ENCODE measurements at places on chromosomes 4 and X. TPM values are rescaled to one million over a fixed set of nuclear protein-coding genes. Genes with fewer than 3 reads are reported as not detected.
A peak's percentile ranks its signal among the peaks of the same experiment; 100 is the strongest.

- H3K27me3 ChIP-seq: no peaks in the 10 kb centered on the region
- no peak overlapping the region for H3K27ac ChIP-seq
- H3K4me1 ChIP-seq: peaks cover 6% of the 10 kb centered on the region
- H3K36me3 ChIP-seq: no peaks in the 10 kb centered on the region
These were observed 46.3 kb upstream of the AFAP1 start for GRCh38 chr4:7985891-7986441.

DNA sequence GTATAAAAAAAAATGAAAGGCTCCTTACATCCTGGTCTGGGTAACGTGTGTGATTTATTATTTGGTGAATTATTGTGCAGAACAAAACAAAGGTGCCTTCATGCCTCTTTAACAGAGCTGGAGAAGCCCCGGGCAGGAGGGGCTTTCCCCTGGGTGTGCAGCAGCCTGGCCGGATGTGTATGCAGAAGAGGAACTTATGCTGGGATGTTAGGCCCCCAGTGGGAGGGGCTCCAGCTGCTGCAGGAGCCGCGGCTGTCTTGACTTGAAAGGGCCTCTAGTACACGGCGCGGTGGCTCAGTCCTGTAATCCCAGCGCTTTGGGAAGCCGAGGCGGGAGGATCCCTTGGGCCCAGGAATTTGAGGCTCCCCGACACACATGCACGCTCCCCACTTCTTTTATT is 16.0 kb downstream of the CCNQ start:
- H3K27me3 ChIP-seq: peaks cover under 1% of the 10 kb centered on the region
- peak overlapping the region; percentile 60 for H3K27ac ChIP-seq
- DNase-seq: peak; percentile 68
- H3K36me3 ChIP-seq: peaks cover 1% of the 10 kb centered on the region
- H3K4me3 ChIP-seq: peak overlapping the region; percentile 77
- peaks cover 8% of the 10 kb centered on the region for H3K4me1 ChIP-seq

- peak overlapping the region; percentile 80 for H3K4me3 ChIP-seq
- H3K36me3 ChIP-seq: peaks cover 3% of the 10 kb centered on the region
- no peak overlapping the region for H3K27ac ChIP-seq
- peak; percentile 82 for DNase-seq
- H3K4me1 ChIP-seq: peaks cover 57% of the 10 kb centered on the region
- H3K27me3 ChIP-seq: peaks cover 27% of the 10 kb centered on the region
These were observed 63.8 kb upstream of the STS start for GRCh38 chrX:7083468-7084396.

- no peak overlapping the region for H3K4me3 ChIP-seq
- H3K4me1 ChIP-seq: peaks cover 14% of the 10 kb centered on the region
- DNase-seq: no peak
- peaks cover 2% of the 10 kb centered on the region for H3K36me3 ChIP-seq
- H3K27ac ChIP-seq: no peak overlapping the region
- H3K27me3 ChIP-seq: no peaks in the 10 kb centered on the region
These were observed 97.2 kb upstream of the STS start for GRCh38 chrX:7050271-7050670.

GRCh38 chrX:13341491-13342101 is 21.7 kb upstream of the ATXN3L start:
- H3K27me3 ChIP-seq: peaks cover 37% of the 10 kb centered on the region
- no peaks in the 10 kb centered on the region for H3K36me3 ChIP-seq
- H3K4me3 ChIP-seq: no peak overlapping the region
- no peaks in the 10 kb centered on the region for H3K4me1 ChIP-seq

DNA sequence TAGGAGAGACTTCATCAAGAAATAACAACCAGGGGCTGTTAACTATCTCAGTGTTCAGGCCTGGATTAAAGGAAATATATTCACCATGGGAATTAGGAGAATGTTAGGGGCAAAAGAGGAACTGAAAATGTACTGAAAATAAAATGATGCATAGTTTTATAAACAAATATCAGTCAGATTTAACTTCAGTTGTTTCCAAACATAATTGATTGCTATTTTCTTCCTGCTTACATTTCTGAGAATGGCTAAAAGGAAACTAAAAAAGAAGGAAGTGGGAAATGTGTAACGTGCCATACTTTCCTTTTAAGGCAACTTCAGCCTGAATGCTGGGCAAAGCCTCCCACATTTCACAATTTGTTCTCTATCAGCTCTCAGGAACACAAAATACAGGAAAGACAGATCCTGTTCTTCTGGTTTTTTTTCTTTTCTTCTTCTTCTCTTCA is 178.1 kb downstream of the MAML3 start:
- peaks cover 43% of the 10 kb centered on the region for H3K4me1 ChIP-seq
- no peak overlapping the region for H3K4me3 ChIP-seq
- no peak for DNase-seq
- H3K27me3 ChIP-seq: no peaks in the 10 kb centered on the region
- H3K27ac ChIP-seq: no peak overlapping the region
- H3K36me3 ChIP-seq: no peaks in the 10 kb centered on the region

GRCh38 chr4:134627366-134627765 is 425.8 kb upstream of the PABPC4L start:
- H3K27ac ChIP-seq: no peak overlapping the region
- no peak overlapping the region for H3K4me3 ChIP-seq
- DNase-seq: no peak
- H3K27me3 ChIP-seq: no peaks in the 10 kb centered on the region

DNA sequence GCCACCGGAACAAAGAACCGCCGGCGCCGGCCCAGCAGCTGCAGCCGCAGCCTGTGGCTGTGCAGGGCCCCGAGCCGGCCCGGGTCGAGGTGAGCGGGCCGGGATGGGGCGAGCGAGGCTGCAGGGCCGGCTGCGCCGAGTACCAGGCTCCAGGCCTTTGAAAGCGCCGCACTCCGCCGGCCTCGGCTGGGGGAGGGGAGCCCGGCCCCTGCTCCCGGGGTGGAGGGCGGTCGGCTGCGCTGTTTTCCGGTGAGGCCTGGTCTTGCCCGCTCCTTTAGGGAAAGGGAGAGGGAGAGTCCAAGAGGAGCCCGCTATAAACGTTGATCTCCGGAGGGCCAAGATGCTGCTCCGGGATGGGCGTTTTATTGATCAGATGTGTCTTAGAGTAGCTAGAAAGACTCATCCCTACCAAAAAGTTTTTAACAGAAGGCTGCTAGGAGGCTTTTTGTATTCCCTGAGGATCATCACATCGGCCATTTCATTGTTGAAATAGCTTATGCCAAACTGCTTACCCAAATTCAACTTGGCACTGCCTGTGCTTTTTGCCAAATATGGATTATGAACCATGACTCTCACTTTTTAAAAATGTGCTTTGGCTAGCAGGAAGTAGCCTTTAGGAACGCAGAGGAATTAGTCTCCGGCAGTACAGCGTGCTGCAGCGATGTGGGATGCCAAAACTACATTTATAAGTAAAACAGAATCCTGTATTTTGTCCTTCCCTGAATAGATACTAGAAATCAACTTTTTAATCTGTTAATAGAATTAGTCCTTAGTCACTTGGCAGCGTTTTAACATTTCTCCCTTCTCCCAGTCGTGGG is 760 bp downstream of the TMEM165 start:
- peaks cover 20% of the 10 kb centered on the region for H3K36me3 ChIP-seq
- DNase-seq: peak; percentile 35
- H3K4me3 ChIP-seq: peak overlapping the region; percentile 97
- H3K27me3 ChIP-seq: no peaks in the 10 kb centered on the region

- H3K36me3 ChIP-seq: no peaks in the 10 kb centered on the region
- no peak for DNase-seq
- H3K27ac ChIP-seq: no peak overlapping the region
- peaks cover 36% of the 10 kb centered on the region for H3K4me1 ChIP-seq
- H3K27me3 ChIP-seq: peaks cover 7% of the 10 kb centered on the region
These were observed 45.5 kb upstream of the HS3ST1 start for GRCh38 chr4:11474146-11474545.

- H3K27me3 ChIP-seq: peaks cover 7% of the 10 kb centered on the region
- no peak for DNase-seq
- H3K27ac ChIP-seq: no peak overlapping the region
- H3K36me3 ChIP-seq: no peaks in the 10 kb centered on the region
- peaks cover 6% of the 10 kb centered on the region for H3K4me1 ChIP-seq
These were observed 6.4 kb upstream of the DCUN1D4 start for GRCh38 chr4:51836549-51836948.

- DNase-seq: no peak
- no peak overlapping the region for H3K27ac ChIP-seq
- H3K27me3 ChIP-seq: peaks cover 23% of the 10 kb centered on the region
- H3K4me3 ChIP-seq: no peak overlapping the region
- H3K36me3 ChIP-seq: no peaks in the 10 kb centered on the region
These were observed 58.8 kb downstream of the LNX1 start for GRCh38 chr4:53532521-53532920.

GRCh38 chr4:100008048-100008447 is 58.0 kb upstream of the H2AZ1 start:
- H3K36me3 ChIP-seq: no peaks in the 10 kb centered on the region
- no peak overlapping the region for H3K4me3 ChIP-seq
- no peak for DNase-seq
- no peak overlapping the region for H3K27ac ChIP-seq
- H3K27me3 ChIP-seq: peaks cover 6% of the 10 kb centered on the region

GRCh38 chrX:43733699-43734098 is 77.6 kb downstream of the MAOA start:
- no peaks in the 10 kb centered on the region for H3K36me3 ChIP-seq
- H3K4me1 ChIP-seq: no peaks in the 10 kb centered on the region
- no peak overlapping the region for H3K27ac ChIP-seq
- no peak overlapping the region for H3K4me3 ChIP-seq

DNA sequence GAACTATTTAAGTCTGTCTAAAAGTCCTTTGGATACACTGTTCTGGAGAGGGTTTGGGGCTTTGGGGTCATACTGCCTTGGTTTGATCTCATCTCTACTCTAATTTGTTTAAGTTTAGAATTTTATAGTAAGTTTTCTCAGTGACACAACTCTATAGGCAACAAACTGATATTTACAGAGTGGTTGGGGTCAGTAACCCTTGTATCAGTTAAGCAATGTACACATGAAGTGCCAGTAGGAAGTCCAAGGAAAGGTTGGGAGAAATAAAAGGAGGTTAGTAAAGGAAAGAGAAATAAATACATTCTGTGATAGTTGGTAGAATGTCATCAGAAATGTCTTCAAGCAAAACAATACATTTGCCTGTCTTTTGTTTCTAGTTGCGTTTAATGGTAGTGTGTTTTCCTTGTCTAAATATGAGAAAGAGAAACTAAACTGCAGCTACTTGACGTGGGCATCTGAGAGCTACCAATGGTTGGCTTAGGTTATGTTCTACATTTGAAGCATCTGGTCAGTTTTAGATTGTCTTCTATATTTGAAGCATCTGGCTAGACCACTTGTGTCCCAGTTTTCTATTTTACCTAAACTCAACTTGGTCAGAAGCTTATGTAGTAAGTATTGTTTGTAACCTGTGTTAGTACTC is 6.9 kb downstream of the ATP7A start:
- H3K27ac ChIP-seq: peak overlapping the region; percentile 59
- no peaks in the 10 kb centered on the region for H3K27me3 ChIP-seq
- DNase-seq: no peak
- H3K36me3 ChIP-seq: peaks cover 3% of the 10 kb centered on the region
- H3K4me3 ChIP-seq: peak overlapping the region; percentile 75
- H3K4me1 ChIP-seq: peaks cover 31% of the 10 kb centered on the region

Gene XAGE1B
- not detected for total RNA-seq

Gene GPR34
- total RNA-seq: 0.58 TPM

Gene ASB9
- total RNA-seq: not detected

Gene GAGE12F
- not detected for total RNA-seq

Gene HMGB3
- total RNA-seq: 28.1 TPM

Gene ATOH1
- total RNA-seq: not detected
